ENCODE measurements at places on chromosomes 6 and 20.

- no peak for DNase-seq
Measured at GRCh38 chr6:83702077-83702476, 6.8 kb downstream of the SNAP91 start.

- DNase-seq = no peak
Measured at GRCh38 chr6:148179786-148180185, 162.9 kb upstream of the SASH1 start.

DNA sequence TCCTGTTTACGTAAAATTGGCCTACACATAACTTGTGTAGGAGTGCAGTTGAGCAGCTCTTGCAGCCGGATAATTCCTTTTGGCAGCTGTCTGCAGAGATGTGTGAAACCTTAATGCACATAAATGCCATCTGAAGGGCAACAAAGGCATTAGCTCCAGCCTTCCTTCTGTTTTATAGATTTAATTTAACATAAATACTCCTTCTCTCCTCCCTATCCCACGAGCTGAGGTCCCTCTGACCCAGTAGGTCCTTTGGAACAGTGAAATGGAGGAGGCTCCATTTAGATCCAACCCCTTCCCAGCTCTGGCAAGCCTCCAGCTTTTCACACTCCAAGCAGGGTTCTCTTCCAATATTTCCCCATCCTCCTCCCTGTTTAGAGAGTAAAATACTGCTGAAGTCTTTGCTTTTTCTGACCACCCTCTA is 6.5 kb downstream of the PLEKHG1 start:
- DNase-seq = no peak

GRCh38 chr20:44662261-44662660 is 10.8 kb upstream of the ADA start:
- no peak for DNase-seq

- DNase-seq = no peak
Measured at GRCh38 chr20:52799130-52799529, 173.0 kb upstream of the TSHZ2 start.

GRCh38 chr6:102918161-102918560 is 1524.7 kb downstream of the GRIK2 start:
- no peak for DNase-seq
